ENCODE measurements at places on chromosomes 12 and 14.

DNA sequence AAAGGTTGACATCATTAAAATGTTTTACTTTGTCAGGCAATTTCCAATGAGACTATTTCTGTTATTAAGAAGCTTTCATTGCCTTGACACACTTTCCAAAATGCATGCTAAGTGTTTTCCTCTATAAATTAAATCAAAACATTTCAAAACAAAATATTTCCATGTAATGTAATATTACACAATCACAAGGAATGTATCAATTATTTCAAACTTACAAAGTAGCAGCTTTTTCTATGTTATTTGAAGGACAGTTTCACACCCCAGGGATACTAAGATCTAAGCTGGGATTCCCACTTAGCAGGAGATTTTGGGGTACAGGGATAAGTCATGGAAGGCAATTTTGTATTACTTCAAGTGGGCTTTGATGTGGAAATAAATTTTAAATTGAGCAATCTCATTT, 144.9 kb downstream of the FOXG1 start:
- no peak for DNase-seq

- DNase-seq, result no peak
Observed at GRCh38 chr14:46769292-46769691, 117.7 kb upstream of the RPL10L start.

GRCh38 chr14:104688505-104689108, 811 bp upstream of the INF2 start:
- no peak for DNase-seq

GRCh38 chr14:82657186-82657675, 1123.6 kb upstream of the SEL1L start:
- no peak for DNase-seq

DNA sequence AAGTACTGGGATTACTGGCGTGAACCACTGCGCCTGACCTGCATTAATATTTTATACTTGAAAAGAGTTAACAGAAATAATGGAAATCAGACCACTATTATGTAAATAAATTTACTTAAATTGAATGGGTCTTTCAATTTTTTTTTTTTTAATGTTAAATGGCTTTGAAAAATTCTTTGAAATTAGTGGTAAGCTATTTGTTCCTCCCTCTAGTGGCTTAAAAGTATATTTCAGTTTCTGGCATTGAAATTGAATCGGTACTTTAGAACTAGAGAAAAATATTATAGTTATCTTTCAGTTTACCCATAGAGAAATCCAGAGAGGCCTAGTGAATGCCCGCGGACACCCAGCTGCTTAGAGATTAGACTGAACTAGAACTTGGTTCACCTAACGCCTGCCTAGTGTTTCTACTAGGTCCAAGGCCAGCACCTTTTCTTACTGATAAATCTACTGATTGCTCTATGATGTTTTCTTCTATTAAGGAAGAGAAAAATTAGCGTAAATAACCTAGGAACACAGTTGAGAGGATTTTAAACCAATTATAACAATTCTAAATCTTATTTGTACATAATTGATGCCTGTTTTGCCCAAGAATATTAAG, 106.5 kb downstream of the EML1 start:
- no peak for DNase-seq

DNA sequence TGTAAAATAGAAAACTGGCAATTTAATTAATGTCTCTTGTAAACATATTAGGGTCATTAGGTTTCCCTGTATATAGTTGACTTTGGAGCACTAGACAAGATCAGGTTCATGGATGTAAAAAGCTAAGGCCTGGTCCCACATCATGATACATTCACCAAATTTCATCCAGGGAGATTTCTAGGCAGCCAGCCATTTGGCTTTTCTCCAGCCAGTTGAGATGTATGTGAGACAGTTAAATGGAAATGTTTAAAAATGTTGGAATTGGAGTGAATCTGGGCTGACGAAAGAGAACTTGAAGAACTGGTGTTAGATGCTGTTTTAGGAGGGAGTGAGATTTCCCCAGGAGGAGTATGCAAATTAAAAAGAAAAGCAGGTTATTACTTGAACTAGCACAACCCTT, 41.8 kb upstream of the CLEC14A start:
- no peak for DNase-seq

DNA sequence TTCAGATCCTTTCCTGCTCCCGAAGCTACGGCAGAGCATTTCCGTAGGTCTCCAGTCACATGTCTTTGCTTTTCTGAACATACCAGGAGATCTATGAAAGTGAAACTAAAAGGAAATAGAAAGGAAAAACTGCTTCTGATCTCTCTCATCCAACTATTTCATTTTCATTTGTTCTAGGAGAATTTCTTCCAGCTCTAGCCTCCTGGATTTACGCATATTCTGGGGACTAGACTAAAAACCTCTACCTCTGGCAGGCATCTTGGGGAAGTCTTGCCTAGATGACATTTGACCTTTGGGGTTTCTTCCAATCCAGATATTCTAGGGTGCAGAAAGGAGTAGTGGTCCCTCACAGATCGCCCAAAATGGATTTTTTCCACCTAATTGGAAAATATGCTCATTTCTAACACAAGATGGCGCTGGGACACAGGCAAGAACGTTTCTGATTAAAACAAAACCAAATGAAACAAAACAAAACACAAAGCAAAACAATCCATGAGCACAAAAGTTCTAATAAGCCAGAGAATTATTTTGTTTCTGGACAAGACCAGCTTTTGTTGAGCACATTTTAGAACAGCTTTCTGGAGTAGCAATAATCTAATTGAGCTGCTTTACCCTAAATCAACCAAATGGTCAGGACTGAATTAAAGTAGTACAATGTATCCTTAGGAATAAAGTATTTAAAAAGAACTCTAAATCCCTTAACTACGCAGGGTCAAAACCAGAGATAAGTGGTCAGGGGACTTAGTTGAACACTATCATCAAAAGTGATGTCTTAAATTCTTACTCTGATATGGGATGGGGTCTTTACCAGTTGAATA, 12.3 kb upstream of the PARP11 start:
- DNase-seq, result peak; percentile 66

DNA sequence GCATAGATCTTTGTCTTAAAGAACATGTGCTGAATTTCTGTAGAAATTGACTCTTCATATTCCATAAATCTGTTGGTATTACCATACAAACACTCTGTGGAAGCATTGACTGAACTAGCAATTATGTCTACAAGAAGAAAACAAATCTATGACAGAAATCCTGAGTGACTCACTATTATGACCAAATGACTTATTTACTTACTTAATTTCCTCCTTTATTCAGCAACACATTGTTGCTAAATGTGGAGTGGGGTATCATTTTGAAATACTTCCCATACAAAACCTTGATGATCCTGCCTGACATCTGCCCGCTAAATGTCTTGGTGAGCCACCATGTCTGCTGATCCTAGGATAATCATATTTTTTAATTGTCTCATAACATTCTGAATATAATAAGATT, 99.1 kb upstream of the SLCO1C1 start:
- no peak for DNase-seq

- no peak for DNase-seq
Observed at GRCh38 chr12:91889059-91889458, 256.6 kb downstream of the BTG1 start.

All from CD4-positive, alpha-beta T cell treated with Interleukin-6 at 100 ng/mL for 8 hours (primary cell).